ENCODE measurements at places on chromosomes 11 and 22.

GRCh38 chr11:105718641-105719040 lies 108.8 kb downstream of the GRIA4 start:
- DNase-seq, result no peak

DNA sequence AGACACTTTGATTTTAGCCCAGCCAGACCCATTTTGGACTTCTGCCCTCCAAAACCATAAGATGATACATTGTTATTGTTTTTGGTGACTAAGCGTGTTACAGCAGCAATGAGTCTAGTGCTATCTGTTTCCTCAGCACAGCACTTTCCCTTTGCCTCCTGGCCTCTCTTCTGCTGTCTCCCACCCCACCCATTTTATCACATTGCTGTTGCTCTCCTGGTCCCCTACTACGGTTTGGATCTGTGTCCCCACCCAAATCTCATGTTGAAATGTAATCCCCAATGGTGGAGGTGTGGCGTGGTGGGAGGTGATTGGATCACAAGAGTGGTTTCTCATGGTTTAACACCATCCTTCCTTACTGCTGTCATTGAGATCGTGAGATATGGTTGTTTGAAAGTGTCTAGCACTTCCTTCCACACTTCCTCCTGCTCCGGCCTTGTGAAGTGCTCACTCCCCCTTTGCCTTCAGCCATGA lies 59.8 kb upstream of the CD82 start:
- DNase-seq, result peak; percentile 21

DNA sequence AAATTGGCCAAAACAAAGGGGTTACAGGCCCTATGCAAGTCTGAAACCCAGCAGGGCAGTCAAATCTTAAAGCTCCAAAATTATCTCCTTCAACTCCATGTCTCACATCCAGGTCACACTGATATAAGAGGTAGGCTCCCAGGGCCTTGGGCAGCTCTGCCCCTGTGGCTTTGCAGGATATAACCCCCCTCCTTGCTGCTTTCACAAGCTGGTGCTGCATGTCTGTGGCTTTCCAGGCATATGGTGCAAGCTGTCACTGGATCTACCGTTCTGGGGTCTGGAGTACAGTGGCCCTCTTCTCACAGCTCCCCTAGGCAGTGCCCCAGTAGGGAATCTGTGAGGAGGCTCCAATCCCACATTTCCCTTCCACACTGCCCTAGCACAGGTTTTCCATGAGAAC lies 519.6 kb downstream of the ETS1 start:
- DNase-seq, result no peak

DNA sequence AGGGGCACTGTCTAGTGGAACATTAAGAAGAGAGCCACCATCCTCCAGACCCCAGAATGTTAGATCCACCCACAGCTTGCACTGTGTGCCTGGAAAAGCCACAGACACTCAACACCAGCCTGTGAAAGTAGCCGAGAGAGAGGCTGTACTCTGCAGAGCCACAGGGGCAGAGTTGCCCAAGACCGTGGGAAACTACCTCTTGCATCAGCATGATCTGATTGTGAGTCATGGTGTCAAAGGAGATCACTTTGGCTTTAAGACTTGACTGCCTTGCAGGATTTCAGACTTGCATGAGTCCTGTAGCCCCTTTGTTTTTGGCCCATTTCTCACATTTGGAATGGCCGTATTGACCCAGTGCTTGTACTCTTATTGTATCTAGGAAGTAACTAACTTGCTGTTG lies 115.9 kb upstream of the CCDC179 start:
- DNase-seq, result peak; percentile 53

DNA sequence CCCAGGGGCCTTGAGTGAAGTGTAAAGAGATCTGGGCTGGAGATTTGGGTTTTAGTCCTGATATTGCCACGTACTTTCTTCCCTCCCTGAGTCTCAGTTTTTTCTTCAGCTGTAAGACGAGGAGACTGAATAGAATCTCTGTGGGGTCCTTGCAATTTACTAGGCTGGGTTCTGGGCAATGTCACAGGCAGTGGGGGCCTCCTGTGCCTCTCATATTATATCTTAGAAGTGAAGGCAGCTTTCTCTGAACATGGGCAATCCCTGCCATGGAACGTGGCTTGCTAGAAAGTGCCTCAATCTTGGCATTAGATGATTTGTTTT lies 62.0 kb upstream of the PTPRJ start:
- no peak for DNase-seq
